ENCODE measurements at places on chromosomes 2 and 18.

- no peak for DNase-seq
Observed at GRCh38 chr2:24708537-24709152, 84.5 kb downstream of the PTRHD1 start.

GRCh38 chr2:166375736-166376487, at the start of gene SCN9A:
TSS of gene SCN9A (minus strand) at chr2:166375944. CDS start at chr2:166311756, 64,188 bp downstream.
- DNase-seq, result no peak

- no peak for DNase-seq
Observed at GRCh38 chr2:109333414-109334210, 204.6 kb downstream of the SH3RF3 start.

DNA sequence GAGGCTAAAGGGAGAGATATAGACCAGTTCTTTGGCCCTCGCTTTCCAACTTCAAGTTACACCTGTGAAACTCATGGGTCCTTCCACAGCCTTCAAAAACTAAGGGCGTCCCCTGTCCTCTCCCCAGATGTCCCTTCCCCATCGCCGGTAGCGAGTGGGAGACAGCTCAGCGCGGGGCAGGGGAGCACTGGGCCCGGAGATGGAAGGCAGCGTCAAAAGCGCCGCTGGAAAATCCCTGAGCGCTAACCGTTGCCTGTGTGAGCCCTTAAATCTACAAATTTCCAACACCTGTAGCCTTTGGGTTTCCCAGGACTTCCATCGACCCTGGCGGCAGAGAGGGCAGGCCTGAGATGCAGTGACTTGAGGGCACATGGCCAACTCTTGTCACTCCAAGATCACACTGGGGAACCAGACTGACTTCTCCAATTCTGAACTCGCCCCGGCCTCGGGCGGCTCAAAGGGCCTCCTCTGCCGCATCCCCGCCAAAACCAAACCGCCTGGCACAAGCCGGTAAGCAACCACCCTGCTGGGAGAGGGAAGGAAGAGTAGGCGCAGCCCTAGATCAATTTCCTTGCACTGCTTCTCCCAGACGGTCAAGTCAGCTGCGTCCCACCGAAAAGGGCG, 879 bp upstream of the EPAS1 start:
- no peak for DNase-seq

GRCh38 chr2:150971910-150972309, 289.8 kb downstream of the RBM43 start:
- no peak for DNase-seq

Data from stimulated activated CD4-positive, alpha-beta T cell treated with anti-CD3 and anti-CD28 coated beads, Interleukin-15, amount 100 ng/mL, for 1 hour (primary cell).